Fibroblast of villous mesenchyme (primary cell): ENCODE measurements at places on chromosomes 2 and 18.

- DNase-seq, result no peak
Observed at GRCh38 chr2:172213116-172213860, 110.6 kb upstream of the DLX2 start.

DNA sequence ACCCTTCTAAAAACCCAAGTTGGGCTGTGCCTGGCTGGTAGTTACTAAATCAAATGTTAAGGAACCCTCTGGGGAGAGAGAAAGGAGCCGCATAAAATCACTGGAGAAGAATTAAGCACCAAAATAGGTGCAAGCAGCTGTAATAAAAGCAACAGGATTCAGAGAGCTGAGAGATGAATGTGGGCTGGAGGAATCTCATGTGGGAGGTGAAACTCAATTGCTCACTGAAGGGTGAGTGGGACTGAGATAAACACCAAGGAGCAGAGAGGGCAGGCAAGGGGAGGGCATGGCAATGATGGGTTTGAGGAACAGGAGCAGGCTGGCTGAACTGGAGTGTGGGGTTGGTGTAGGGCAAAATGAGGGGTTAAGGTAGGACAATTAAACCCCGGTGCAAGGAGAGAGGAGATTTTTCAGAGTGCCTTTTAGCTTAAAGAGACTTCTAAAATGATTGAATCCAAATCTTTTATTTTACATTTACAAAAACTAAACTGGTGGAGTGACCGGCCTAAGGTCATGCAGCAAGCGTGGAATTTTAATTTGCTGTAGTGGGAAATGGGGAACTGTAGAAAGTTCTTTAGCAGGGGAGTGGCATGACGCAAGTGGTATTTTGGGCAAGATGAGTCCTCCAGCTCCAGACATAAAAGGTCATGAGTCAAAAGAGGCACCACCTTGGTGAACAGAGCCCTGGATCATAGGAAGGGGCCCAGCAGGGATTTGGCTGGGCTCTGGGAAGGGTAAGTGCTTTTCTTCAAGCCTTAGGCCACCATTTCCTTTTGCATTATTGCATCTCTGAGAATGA, 10.5 kb downstream of the PLB1 start:
- no peak for DNase-seq

GRCh38 chr18:22282311-22283115, 113.1 kb downstream of the GATA6 start:
- peak; percentile 84 for DNase-seq

DNA sequence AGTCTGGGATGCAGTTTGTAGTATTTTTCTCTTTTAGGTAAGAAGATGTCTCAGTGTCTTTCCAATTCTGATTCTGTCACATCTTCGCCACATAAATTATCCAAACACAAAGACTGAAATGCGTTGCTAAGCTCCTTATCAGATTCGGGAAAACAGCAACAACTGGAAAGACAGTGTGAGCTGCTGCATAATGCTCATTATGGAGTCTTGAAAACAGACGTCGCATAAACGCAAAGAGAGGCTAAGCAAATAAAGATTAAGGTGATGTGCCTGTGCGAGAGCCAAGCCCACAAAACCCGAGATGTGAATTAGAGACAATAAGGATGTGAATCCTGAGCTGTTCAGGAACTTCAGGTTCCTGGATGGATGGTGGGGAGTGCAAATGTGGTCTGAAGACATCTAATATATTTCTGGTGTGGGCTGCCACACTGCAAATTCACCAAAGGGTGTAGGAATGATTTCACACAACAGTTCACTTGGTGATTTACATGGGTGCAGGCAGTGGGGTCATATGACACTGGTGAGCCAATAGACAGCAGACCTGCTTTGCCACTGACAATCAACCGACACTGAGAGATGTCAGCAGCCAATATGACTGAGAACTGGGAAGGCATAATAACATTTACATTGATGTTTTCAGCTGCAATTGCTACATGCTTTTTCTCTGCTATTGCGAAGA, 195.8 kb downstream of the MTX2 start:
- no peak for DNase-seq
